ENCODE measurements at places on chromosomes 1 and 21.

GRCh38 chr1:161374373-161374772, 6.7 kb upstream of the CFAP126 start:
- H3K4me1 ChIP-seq: peaks cover 4% of the 10 kb centered on the region
- H3K36me3 ChIP-seq: peaks cover 5% of the 10 kb centered on the region
- H3K27me3 ChIP-seq: peaks cover 6% of the 10 kb centered on the region
- peak overlapping the region; percentile 78 for H3K27ac ChIP-seq
- no peak for DNase-seq

DNA sequence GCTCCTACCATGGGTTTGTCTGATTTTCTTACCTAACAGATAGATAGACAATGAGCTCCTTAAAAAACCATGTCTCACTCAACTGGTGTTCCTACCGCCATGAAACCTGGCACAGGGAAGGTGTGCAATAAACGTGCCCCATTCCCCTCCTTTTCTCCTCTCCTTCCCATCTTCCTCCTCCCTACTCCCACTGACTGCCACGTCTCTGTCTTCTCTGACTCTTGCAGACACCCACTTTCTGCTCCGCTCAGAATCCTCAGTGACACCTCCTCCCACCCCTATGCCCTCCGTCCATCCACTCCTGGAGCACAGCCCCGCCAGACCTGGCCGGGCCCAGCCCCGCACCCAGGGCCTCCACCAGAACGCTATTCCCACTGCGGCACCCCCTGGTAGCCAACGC, 52.9 kb downstream of the HMGB4 start:
- no peak for DNase-seq
- H3K4me3 ChIP-seq: no peak overlapping the region

DNA sequence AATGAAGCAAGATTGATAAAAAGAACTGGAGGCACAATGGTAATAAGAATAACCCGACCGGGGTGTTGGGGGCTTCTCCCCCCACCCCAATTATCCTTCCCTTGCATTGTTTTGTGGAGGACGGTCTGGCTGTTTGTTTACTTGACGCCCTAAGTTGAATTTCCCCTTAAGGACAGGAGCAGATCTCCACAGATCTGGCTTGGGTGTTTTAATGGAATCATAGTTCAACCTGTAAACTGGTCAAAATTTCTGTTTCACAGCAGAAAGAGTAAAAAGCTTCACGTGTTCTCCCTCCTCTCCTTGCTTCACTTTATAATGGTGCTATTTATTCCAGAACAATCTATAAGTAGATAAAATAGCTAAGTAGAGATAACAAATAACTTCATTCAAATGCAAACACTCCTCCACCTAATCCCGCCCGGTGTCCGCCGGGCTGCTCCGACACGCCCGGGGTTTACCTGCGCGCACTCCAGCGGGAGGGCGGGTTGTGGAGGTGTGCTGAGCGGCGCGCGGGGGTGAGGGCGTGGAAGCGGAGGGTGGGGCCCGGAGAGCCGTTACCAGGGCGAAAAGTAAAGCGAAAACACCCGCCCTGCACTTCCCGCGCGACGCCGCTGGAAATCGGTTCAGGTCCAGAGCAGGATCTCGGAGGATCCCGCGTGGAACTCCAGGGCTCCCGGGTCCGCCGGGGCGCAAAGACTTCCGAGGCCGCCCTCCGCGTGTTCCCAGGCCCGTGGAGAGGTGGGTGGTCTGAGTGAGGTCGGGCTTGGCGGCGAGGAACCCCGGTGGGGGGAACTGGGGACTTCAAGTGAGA, 2.0 kb upstream of the ATF3 start:
- H3K4me1 ChIP-seq: peaks cover 46% of the 10 kb centered on the region
- peak overlapping the region; percentile 86 for H3K4me3 ChIP-seq
- peaks cover 75% of the 10 kb centered on the region for H3K27me3 ChIP-seq
- H3K36me3 ChIP-seq: no peaks in the 10 kb centered on the region

- H3K27me3 ChIP-seq: peaks cover 3% of the 10 kb centered on the region
- H3K36me3 ChIP-seq: no peaks in the 10 kb centered on the region
- no peaks in the 10 kb centered on the region for H3K4me1 ChIP-seq
Measured at GRCh38 chr1:237583270-237583669, 307.5 kb downstream of the ZP4 start.

- H3K27ac ChIP-seq: peak overlapping the region; percentile 64
- H3K4me3 ChIP-seq: no peak overlapping the region
- H3K4me1 ChIP-seq: peaks cover 22% of the 10 kb centered on the region
Measured at GRCh38 chr21:38925923-38926322, 120.2 kb downstream of the ETS2 start.

- peaks cover 33% of the 10 kb centered on the region for H3K4me1 ChIP-seq
- DNase-seq: no peak
- peak overlapping the region; percentile 87 for H3K4me3 ChIP-seq
- H3K36me3 ChIP-seq: no peaks in the 10 kb centered on the region
- H3K27me3 ChIP-seq: peaks cover 94% of the 10 kb centered on the region
Measured at GRCh38 chr1:61083807-61084440, 1.6 kb downstream of the NFIA start.

DNA sequence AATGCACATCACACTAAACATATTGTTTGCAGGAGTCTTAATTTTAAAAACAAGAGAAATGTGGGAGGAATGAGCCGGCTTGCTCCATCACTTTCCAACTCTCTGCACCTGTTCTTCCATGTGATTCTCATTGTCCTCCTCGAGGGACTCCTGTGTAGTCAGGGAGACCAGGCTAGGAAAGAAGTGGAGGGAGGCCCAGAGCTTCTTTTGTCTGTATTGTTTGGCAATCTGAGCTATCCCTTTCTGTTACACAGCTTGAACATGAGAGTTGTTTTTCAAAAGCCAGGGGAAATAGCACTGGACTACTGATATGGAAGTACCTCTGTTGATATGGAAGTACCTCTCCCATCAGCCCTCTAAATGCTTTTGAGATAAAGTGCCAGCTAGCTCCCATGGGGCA, 18.8 kb upstream of the LRRC8D start:
- no peaks in the 10 kb centered on the region for H3K4me1 ChIP-seq
- DNase-seq: no peak
- H3K27ac ChIP-seq: no peak overlapping the region
- H3K4me3 ChIP-seq: no peak overlapping the region
- no peaks in the 10 kb centered on the region for H3K36me3 ChIP-seq
- H3K27me3 ChIP-seq: no peaks in the 10 kb centered on the region

DNA sequence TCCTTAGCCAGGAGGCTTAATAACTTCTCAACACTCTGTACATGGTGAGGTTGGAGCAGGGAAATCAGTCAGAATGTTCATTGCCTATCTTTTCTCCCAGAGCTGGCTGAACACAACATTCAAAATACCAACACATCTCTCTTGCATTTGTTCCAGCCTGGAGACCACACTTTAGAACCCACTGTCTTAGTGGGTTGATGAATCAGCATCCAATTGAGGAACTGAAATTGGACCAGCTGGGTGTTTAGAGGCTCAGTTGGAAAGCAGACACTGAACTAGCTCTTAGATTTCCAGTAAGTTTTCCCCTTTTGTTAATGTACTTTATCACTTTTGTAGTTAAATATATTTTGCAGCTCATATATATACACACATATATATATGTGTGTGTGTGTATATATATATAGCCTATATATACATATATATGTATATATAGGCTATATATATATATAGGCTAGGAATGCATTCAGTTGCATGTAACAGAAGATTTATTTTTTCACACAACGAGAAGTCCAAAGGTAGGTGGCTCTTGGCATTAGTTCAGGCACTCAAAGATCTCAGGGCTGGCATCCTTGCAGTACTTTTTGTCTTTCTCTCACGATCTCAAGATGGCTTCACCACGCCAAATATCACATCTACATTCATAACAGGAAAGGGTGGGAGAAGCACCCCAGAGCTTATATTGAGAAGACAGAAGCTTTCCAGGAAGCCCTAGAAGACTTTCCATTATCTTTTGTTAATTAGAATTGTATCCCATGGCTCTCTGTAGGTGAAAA, 35.0 kb upstream of the HUNK start:
- no peaks in the 10 kb centered on the region for H3K27me3 ChIP-seq
- no peak overlapping the region for H3K4me3 ChIP-seq
- H3K27ac ChIP-seq: no peak overlapping the region
- H3K4me1 ChIP-seq: peaks cover 6% of the 10 kb centered on the region
- no peak for DNase-seq

DNA sequence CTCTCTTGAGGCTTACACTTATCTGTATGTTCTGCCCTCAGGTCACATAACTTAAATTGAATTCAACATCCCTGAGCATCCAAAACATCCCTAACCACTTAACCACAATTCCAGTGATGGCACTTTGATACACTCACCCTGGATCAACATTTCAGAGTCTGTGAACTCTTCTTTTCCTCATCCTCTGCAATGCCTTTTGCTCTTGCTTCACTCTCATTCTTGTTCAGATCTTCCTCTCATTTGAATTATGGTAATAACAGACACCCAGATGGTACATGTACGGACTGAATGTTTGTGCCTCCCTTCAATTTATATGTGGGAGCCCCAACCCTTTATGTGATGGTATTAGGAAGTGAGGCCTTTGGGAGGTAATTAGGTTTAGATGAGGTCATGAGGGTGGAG, 33.4 kb downstream of the PTGER3 start:
- H3K27ac ChIP-seq: no peak overlapping the region
- H3K4me3 ChIP-seq: no peak overlapping the region
- H3K4me1 ChIP-seq: no peaks in the 10 kb centered on the region
- no peak for DNase-seq
- no peaks in the 10 kb centered on the region for H3K27me3 ChIP-seq

DNA sequence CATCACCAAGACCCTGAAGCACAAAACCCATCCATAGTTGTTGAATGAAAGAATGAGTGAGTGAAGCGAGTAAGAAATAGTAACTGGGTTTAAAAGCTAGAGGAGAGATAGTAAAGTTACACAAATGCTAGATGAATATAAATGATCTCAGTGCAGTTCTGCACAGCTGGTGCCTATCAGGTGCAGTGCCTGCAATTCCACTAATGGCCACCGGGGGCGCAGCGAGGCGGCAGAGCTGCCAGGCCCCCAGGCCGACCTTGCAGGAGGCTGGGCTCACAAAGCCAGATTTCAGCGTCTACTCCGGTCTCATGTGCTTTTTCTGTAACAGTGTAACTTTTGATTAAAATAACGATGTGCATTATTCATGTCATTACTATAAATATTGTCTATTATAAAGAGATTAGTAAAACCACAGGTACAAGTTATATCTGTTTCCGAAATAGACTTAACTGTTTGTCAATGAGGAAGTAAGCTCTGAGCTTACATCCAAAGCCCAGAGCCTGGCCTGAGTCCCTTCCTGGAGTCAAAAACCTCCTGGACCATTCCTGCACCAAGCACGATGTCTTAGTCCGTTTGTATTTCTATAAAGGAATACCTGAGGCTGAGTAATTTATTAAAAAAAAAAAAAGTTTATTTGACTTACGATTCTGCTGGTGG, 477.6 kb downstream of the NPHP4 start:
- H3K36me3 ChIP-seq: no peaks in the 10 kb centered on the region
- H3K27ac ChIP-seq: no peak overlapping the region
- H3K4me1 ChIP-seq: no peaks in the 10 kb centered on the region
- H3K4me3 ChIP-seq: no peak overlapping the region
- peaks cover 41% of the 10 kb centered on the region for H3K27me3 ChIP-seq

DNA sequence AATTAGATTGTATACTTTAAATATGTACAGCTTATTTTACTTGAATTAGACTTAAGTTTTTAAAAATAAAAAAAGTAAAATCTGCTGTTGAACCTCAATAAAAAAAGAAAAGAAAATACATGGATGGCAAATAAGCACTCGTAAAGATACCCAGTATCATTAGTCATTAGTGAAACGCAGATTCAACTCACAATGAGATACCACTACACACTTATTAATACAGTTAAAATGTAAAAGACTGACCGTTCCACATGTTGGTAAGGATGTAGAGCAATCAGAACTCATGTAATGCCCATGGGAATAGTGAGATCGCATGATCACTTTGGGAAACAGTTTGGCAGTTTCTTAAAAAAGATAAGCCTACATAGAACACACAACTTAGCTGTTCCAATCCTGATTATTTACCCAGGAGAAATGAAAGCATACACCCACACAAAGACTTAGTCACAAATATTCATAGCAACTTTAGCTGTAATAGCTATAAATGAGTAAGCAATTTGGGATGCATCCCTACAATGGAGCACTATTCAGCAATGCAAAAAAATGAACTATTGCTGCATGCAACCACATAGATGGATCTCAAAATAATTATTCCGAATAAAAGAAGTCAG, 7.3 kb downstream of the SH2D1B start:
- peaks cover 2% of the 10 kb centered on the region for H3K4me1 ChIP-seq
- no peak overlapping the region for H3K4me3 ChIP-seq
- no peak for DNase-seq
- H3K27ac ChIP-seq: no peak overlapping the region
- peaks cover 5% of the 10 kb centered on the region for H3K27me3 ChIP-seq

GRCh38 chr1:55155522-55155921, 59.6 kb downstream of the USP24 start:
- no peak overlapping the region for H3K27ac ChIP-seq
- H3K36me3 ChIP-seq: peaks cover 47% of the 10 kb centered on the region
- no peaks in the 10 kb centered on the region for H3K27me3 ChIP-seq

- H3K27me3 ChIP-seq: no peaks in the 10 kb centered on the region
- H3K27ac ChIP-seq: no peak overlapping the region
- H3K4me3 ChIP-seq: no peak overlapping the region
- H3K4me1 ChIP-seq: no peaks in the 10 kb centered on the region
- peaks cover 55% of the 10 kb centered on the region for H3K36me3 ChIP-seq
Measured at GRCh38 chr1:61699911-61700851, 24.8 kb downstream of the TM2D1 start.

- peak overlapping the region; percentile 69 for H3K4me3 ChIP-seq
- peak overlapping the region; percentile 94 for H3K27ac ChIP-seq
- peaks cover 90% of the 10 kb centered on the region for H3K4me1 ChIP-seq
- peak; percentile 30 for DNase-seq
- H3K27me3 ChIP-seq: no peaks in the 10 kb centered on the region
- no peaks in the 10 kb centered on the region for H3K36me3 ChIP-seq
Measured at GRCh38 chr1:116855191-116855619, 54.5 kb upstream of the PTGFRN start.

DNA sequence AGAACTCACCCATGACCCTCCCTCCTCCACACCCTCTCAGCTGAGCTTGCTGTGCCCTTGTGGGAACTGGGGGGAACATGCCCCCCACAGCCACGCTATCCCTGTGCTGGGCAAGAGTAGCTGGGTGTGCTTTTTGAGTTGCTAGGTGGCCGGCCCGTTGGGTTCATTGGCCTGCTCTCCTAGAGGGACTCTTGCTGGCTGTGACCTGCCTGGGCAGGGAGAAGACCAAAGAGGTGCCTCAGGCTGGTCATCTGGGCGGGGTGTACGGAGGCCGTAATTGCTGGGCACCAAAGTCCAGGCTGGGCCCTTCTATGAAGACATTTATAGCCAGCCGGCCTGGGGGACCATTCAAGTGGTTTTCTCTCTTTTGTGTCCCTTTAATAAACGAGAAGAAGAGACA, 138.3 kb upstream of the ZBTB40 start:
- no peak for DNase-seq
- no peak overlapping the region for H3K27ac ChIP-seq

GRCh38 chr1:204814166-204814884, 56.3 kb upstream of the NFASC start:
- no peaks in the 10 kb centered on the region for H3K4me1 ChIP-seq
- no peak for DNase-seq
- H3K4me3 ChIP-seq: no peak overlapping the region
- no peak overlapping the region for H3K27ac ChIP-seq
- no peaks in the 10 kb centered on the region for H3K36me3 ChIP-seq
- peaks cover 34% of the 10 kb centered on the region for H3K27me3 ChIP-seq
